ENCODE measurements at places on chromosomes 6 and 20.
A peak's percentile ranks its signal among the peaks of the same experiment; 100 is the strongest.

DNA sequence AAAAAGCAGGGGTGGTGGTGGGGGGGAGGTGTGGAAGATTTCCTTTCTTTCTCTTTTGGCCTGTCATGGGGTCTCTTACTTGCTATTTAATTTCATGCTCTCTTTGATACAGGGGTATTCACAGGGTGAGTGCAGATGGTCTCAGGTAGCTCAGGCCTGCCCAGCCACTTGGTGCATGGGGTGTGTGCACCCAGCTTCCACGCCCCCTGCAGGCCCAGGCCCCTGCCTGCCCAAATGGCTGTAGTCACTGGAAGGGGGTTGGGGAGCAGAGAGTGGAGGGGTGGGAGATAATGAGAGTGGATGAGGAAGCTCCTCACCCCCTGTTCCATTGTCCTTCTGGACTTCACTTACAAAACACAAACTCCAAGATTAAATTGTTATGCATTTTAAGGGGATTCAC lies 133.6 kb upstream of the SGK1 start:
- DNase-seq, result no peak

DNA sequence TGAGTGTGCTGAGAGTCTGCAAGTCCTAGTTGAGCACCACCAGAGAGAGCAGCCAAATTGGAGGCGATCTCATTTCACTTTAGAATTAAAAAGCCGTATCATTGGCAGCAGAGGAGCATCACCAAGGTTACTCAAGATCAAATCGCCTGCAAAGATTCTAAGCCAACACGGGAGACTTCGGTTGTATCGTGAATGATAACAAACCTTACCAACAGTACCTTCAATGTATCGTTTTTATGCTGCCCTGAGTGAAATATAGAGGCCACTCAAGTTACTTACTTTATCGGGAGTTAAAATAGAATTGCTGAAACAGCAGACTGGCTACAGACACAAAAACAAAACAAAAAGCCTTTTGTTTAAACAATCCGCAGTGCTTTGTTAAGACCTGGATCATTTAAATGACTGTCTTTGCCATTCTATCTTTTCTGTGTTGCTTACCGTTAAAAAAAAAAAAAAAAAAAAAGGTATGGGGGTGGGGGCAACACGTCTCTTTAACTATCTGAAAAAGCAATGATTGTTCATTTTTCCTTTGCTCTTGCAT lies 14.2 kb downstream of the NHSL1 start:
- DNase-seq, result no peak

- peak; percentile 41 for DNase-seq
These were observed at the start of gene MAP1LC3A for GRCh38 chr20:34558320-34559218. TSS of gene MAP1LC3A (plus strand) at chr20:34558718. CDS start at chr20:34558869, 151 bp downstream.

DNA sequence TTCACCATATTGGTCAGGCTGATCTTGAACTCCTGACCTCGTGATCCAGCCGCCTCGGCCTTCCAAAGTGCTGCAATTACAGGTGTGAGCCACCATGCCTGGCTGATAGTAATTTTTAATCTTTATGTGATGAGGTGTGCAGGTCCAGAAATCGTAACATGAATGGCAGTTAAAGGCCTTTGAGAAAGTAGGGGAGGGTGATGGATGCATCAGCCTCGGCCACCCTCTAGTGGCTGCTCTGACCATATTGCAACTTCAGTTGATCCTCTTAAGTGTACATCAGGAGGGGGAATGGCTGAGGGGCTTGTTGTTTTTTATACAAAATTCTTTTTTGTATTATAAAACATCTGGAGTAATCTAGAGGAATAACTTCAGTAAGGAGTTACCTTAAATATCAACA lies 193.0 kb downstream of the ZFAND3 start:
- DNase-seq, result no peak

DNA sequence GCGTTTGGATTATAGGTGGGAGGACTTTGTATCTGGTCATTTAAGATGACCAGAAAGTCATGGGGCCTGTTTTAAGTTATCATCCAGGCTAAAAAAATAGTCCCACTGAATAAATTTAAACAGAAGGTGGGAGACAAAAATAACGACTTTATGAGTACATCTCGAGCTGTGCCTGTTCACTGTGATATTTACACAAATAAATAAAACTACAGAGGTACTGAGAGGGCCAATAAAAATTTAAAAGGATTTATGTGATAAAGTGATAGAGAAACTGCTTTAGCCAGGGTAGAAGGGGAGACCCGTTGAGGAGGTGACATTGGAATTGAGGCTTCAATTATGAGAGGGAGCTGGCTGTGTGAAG lies 53.4 kb upstream of the PMEPA1 start:
- DNase-seq, result no peak

DNA sequence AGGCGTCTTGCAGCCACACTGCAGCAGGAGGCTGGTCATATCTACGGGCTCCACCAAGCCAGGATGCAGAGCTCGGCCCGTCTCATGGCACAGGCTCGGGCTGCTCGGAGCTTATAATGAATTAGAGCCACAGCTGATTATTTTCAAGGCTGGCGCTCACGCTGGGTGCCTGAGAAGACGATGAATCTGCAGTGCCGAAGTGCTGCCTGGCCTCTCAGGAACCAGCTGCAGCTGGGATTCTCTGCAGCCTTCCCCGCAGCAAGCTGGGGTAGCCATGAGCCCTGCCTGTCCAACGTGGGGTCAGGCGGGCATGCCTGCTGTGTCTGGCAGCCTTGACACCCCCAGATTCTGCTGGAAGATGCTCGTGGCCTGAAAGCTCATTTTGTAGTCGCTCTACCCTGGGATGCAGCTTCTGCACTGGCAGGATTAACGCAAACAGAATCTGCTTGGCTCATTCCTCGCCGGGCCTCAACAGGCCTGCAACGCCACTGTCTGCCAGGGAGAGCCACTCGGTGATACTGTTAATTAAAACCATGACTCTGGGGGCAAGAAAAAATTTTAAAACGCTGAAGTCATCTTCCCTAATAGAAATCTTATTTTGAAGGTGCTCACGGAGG lies 104.3 kb downstream of the CDH26 start:
- no peak for DNase-seq

- DNase-seq, result no peak
These were observed 50.2 kb upstream of the ELOVL5 start for GRCh38 chr6:53399027-53399344.

DNA sequence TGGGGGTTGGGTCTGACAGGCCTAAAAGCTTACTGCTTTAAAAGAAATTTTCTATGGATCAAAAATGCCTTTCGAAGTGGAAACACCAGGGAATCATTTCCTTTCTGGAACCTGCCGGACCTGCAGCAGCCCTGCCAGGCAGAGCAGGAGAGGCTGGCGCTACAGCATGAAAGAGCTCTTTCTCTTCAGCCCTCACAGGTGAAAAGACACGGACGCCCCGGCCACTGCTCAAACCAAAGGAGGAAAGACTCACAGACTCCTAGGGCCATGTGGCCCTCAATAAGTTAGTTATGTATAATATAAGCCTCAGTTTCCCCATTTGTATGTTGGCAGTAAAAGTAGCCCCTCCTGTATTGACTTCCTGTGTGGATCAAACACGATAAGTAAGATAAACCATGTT lies 8.3 kb downstream of the SCML4 start:
- DNase-seq, result no peak

DNA sequence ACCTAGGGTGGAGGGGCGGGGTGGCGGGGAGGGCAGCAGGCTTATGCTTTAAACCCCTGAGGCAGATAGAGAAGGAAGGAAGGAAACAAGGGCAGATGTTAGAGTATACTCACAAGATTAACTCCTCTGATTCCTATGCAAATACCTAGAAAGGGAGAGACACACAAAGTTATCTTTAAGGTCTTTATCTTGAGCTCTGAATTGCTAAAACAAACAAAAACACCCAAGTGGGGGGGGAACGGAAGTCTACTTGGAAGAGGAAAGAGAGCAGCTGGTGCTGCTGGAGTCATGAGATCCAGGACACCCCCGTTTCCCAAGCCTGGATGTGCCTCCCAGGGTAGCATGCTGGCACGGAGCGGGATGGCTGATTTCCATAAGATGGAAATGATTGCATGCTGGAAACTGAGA lies 43.4 kb downstream of the PLAGL1 start:
- DNase-seq, result no peak

Measured in esophagus squamous epithelium (tissue), 5 donors.